Osteoblast (primary cell): ENCODE measurements at places on chromosomes 1 and 21. TPM values are rescaled to one million over a fixed set of nuclear protein-coding genes. Genes with fewer than 3 reads are reported as not detected.

GRCh38 chr1:74038042-74038441 is 159.9 kb downstream of the LRRIQ3 start:
- H3K27me3 ChIP-seq: no peaks in the 10 kb centered on the region
- no peak overlapping the region for H3K4me3 ChIP-seq
- no peaks in the 10 kb centered on the region for H3K36me3 ChIP-seq
- no peak for DNase-seq
- H3K27ac ChIP-seq: no peak overlapping the region

DNA sequence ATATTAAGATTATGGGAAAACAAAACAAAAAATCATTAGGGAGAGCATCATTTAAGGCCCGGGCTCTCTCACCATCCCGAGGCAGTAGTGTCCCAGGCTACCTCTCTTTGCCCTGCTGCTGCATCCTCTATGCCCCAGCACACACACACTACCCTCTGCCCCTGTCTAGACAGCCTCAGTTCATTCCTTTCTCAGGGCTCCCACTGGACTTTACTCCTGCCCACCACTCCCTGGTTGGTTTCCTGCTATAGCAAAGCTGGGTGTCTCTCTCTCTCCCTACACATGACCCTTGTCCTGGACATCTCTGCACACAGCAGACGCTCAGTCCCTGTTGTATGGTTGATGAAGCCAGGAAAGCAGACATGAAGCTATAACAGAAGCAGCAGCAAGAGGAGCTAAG is 30.7 kb downstream of the GNG12 start:
- H3K36me3 ChIP-seq: no peaks in the 10 kb centered on the region
- H3K27ac ChIP-seq: no peak overlapping the region
- no peak for DNase-seq
- peaks cover 36% of the 10 kb centered on the region for H3K4me1 ChIP-seq

DNA sequence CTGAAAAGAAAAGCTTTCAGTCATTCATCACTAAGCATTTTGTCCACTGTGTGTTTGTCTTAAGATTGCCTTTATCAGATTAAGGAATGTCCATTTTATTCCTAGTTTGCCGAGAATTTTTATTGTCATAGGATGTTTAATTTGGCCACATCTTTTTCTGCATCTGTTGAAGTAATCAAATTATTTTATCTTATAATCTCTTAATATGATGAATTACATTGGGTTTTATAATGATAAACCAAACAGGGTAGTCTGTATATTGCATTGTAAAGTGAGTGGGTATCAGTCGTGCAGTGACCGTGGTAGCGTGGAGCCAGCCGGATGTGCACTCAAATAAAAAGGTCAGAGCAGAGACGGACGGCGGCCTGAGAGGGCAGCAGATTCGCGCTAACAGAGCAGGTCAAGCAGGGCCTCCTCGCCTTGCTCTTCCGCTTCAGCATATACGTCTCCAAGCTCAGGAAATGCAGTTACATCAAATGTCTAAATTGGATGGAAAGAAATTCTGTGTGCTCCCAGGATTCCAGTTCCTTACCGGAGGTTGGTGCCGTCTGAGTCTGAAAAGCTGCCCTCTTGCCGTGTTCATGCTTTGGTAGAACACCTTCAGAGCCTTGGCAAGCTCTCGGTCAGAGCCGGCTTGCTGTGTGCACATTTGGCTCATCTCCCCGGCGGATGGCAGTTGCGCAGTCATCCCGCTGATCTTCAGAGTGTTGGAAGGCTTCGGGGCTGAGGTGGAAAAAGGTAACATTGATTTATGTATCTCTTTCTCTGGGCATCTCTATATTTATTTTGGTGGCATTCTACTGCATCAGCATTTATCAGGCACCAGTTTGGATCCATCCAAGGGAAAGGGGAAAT is 51.5 kb downstream of the SCCPDH start:
- H3K27me3 ChIP-seq: no peaks in the 10 kb centered on the region
- H3K4me3 ChIP-seq: no peak overlapping the region
- peaks cover 18% of the 10 kb centered on the region for H3K36me3 ChIP-seq
- H3K4me1 ChIP-seq: no peaks in the 10 kb centered on the region
- peak; percentile 41 for DNase-seq

DNA sequence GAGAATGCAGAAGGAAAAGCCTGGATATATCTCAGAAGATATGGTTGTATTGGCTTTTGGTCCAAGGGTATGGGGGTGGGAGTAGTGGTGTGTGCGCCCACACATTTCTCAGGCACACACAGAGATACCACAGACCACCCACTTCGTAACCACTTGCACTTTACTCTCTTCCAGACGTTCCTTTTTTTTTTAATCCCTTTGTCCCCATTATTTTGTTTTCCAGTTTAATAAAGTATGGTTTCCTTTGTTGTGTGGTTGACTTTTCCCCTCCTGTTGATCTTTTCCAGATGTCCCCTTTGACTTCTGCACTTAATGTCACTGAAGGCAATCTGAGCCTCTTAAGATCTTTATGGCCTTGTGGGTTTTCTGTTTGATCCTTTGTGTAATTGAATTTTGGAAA is 10.5 kb upstream of the TARS2 start:
- H3K4me3 ChIP-seq: no peak overlapping the region
- DNase-seq: no peak
- H3K27ac ChIP-seq: no peak overlapping the region
- peaks cover 17% of the 10 kb centered on the region for H3K4me1 ChIP-seq

Gene C8A
- total RNA-seq: not detected in 2 replicates
